ENCODE measurements at places on chromosomes 7 and 10. TPM values are rescaled to one million over a fixed set of nuclear protein-coding genes. Genes with fewer than 3 reads are reported as not detected.

Gene NRAP
- total RNA-seq: not detected

Gene SRGN
- total RNA-seq: 91.0 TPM

Gene NUTM2D
- total RNA-seq: 1.2 TPM

Gene WEE2
- not detected for total RNA-seq

Gene PTPN20
- total RNA-seq: 3.9 TPM

Gene CROT
- 6.5 TPM for total RNA-seq

Gene AKR1C8
- not detected for total RNA-seq

Gene ANXA8
- total RNA-seq: 35.1 TPM

Gene ZCCHC24
- total RNA-seq: 2.6 TPM

Gene HABP2
- total RNA-seq: 0.18 TPM
